ENCODE measurements at places on chromosomes 4 and X.

DNA sequence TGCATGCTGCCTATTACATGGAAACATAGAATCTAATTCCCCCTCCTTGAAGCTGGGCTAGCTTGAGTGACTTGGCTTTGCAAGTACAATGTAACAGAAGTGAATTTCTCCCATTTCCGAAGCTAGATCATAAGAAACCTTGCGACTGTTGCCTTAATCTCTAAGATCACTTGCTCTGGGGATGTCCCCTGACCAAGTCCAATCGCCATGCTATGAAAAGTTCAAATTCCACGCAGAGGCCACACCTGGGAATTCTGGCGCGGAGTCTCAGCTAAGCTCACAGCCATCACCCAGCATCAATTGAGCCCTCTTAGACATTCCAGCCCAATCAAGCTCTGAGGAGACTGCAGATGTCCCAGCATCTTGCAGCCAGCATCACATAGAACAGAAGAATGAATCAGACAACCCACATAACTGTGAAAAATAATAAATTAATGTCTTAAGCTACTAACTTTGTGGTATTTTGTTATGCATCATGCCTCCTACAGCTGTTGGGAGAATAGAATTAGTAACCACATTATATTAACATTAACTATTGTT is 27.0 kb downstream of the GPM6A start:
- no peak for DNase-seq

DNA sequence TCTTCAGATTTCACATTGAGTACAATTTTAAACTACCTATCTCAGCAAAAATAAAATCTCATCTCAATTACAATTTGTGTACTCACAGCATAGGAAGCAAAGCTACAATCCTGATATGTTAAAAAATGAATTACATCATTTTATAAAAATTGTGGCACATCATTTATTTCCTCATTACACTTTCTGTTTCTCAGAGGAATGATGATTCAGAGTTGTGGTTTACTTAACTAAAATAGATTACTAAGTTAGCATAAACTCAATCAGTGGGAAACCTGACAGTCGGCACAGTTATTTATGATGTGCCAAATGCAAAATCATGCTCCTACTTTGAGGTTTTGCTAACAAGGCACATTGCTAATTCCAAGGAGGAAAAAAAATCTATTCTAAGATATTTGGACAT is 325.0 kb downstream of the FBXO8 start:
- peak; percentile 52 for DNase-seq

- peak; percentile 30 for DNase-seq
These were observed 704 bp upstream of the SEPSECS start for GRCh38 chr4:25160714-25161592.

DNA sequence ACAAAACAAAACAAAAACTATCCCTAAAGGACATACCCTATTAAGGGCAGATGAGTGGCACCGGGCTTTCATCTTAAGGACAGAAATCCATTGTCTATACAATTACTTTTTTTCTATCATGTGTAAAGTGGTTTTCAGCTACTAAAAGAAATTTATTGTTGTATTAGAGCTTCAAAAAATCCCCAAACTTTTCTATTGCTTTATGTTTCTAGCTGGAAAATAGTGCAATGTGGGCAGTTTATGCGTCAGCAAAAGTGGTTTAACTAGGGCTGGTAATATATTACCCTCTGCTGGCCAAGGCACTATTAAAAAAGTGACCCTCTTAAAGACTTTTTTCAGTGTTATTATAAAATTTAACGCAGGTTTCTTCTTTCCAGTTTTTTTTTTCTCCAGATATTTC is 15.5 kb upstream of the GPR82 start:
- no peak for DNase-seq

- DNase-seq: peak; percentile 21
These were observed 245.3 kb downstream of the HS3ST1 start for GRCh38 chr4:11183356-11183740.

DNA sequence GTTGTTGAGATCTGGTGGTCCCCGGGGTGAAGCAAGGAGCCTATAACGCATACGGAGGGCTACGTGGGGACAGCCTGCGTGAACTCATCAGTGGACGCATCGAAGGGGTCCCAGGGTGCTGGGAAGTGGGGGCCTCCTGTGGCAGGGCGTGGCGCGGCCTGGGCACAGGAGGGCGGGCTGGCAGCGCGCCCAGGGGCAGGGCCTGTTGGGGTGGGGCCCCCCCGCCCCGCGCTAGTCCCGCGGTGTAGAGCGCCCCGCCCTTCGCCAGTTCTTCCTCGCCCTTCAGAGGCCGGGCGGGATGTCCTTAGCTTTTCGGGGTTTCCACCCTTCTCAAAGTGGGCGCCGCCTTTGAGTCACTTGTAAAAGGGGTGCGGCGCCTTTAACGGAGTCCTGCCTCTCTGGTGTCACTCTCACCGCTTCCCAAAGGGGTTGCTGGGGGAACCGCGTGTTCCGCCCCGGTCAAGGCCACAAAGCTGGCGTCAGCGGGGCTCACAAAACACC is 632 bp downstream of the PLP2 start:
- DNase-seq: peak; percentile 44

DNA sequence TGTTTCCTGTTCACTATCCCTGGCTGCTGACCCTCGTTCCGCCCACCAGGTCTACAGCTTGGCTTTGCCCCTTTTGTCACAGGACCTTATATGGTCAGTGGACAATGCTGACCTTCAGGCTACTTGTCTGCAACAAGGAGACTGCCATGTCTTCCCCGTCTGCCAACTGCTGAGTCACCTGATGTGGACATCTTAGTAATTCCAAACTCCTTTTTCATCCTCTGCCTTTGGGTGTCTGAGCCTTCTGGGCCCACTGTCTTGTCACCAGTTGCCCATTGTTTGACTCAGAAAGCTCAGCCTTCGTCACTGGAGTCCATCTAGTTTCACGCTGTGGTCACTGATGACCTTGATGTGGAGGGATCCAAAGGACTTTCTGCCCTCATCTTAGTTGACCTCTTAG is 30.2 kb downstream of the GPRIN3 start:
- DNase-seq: no peak

DNA sequence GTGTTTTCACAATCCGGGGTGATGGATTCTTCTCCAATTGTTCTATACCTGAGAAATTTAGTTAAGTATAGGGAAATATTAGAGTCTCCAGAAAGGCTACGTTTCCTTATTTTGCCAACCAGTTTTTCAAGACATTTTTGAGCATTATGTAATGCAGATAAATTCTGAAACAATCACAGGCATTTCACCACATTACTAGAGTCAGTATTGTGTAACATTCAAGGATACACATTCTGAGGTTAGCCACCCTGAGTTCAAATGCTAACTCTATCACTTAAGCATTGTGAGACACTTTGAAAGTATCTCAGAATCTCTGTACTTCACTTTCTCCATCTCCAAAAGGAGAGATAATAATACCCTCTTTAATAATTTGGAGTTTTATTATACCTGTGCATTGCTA is 10.6 kb downstream of the SULT1B1 start:
- peak; percentile 62 for DNase-seq

DNA sequence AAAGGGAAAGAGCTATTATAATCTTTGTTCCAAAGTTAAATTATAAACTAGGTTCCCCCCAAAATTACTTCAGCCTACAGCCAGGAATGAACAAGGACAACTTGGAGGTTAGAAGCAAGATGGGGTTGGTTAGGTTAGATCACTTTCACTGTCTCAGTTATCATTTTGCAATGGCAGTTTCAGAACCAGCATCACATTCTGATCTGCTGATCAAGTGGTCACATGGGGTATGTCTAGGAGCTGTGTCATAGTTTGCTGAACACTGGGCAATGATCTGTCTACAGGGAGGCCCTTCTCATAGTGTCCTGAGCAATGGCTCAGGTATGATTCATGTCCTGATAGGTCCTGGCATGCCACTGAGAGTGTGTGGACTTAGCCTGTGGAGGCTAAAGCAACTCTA is 41.6 kb upstream of the XIAP start:
- no peak for DNase-seq

DNA sequence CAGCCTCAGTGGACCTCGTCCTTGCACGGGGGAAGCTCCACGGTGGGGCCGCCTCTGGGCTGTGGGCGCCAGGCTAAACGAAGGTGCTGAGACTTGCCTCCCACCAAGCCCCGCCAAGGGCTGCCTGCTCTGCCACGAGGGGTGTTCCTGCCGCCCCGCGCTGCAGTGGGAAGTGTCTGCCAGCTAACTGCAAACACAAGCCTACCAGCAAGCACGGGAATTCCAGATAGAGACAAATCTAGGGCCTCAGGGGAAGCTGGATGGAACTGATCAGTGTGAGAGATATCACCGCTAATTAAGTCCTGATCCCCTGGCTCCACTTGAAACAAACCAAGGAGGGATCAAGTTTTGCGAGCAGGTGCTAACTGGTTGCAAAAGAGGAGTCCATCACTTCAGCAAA is 181.6 kb upstream of the LEF1 start:
- no peak for DNase-seq

DNA sequence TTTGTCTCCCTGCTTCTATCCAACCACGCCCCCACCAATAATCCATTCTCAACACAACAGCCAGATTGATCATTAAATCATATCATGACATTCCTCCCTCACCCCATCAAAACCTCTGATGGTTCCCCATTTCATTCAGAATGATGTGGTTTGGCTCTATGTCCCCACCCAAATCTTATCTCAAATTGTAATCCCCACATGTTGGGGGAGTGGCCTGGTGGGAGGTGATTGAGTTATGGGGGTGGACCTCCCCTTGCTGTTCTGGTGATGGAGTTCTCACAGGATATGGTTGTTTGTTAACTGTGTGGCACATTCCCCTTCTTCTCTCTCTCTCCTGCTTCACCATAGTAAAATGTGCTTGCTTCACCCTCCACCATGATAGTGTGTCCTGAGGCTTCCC is 23.3 kb downstream of the TRMT2B start:
- DNase-seq: no peak

- peak; percentile 64 for DNase-seq
These were observed 46.6 kb downstream of the MAP7D3 start for GRCh38 chrX:136204571-136204970.

- no peak for DNase-seq
These were observed 455.7 kb upstream of the FAT1 start for GRCh38 chr4:187179086-187180058.

GRCh38 chrX:46791927-46792809 is 33.2 kb upstream of the SLC9A7 start:
- DNase-seq: peak; percentile 95

- DNase-seq: peak; percentile 8
These were observed 126.6 kb downstream of the PPP4R3C start for GRCh38 chrX:27336466-27337091.

DNA sequence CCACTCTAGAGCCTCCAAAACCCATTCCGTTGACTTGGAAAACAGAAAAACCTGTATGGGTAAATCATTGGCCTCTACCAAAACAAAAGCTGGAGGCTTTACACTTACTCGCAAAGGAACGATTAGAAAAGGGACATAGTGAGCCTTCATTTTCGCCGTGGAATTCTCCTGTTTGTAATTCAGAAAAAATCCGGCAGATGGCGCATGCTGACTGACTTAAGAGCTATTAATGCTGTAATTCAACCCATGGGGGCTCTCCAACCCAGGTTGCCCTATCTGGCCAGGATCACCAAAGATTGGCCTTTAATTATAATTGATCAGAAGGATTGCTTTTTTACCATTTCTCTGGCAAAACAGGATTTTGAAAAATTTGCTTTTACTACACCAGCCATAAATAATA is 60.8 kb downstream of the ZNF732 start:
- no peak for DNase-seq

DNA sequence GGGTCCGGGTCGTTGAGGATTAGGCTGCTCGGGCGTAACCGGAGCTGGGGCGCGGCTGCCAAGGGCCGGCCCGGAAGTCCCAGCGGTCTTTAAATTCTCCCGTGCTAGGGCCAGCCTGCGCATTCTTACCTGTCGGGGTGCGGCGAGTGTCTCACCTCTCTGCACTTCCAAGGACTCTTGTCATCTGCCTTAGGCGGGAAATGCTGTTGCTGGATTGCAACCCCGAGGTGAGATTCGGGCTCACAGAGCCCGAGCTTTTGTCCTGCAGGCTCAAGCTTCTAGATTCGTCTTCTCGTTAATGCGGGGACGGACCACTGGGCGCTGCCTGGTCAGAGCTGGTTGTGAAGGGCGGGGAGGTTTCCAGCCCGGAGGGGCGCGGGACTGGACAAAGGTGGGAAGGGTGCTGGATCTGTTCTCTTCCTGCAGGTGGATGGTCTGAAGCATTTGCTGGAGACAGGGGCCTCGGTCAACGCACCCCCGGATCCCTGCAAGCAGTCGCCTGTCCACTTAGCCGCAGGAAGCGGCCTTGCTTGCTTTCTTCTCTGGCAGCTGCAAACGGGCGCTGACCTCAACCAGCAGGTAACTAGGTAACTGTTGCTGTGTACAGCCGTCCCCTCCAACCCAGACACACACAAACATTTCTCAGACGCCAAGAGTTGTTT is at the start of gene ANKRD37:
ANKRD37 (plus strand) TSS at position 118 of the 662 bp plus-strand sequence; CDS start at position 201, 83 bp downstream.
- no peak for DNase-seq

DNA sequence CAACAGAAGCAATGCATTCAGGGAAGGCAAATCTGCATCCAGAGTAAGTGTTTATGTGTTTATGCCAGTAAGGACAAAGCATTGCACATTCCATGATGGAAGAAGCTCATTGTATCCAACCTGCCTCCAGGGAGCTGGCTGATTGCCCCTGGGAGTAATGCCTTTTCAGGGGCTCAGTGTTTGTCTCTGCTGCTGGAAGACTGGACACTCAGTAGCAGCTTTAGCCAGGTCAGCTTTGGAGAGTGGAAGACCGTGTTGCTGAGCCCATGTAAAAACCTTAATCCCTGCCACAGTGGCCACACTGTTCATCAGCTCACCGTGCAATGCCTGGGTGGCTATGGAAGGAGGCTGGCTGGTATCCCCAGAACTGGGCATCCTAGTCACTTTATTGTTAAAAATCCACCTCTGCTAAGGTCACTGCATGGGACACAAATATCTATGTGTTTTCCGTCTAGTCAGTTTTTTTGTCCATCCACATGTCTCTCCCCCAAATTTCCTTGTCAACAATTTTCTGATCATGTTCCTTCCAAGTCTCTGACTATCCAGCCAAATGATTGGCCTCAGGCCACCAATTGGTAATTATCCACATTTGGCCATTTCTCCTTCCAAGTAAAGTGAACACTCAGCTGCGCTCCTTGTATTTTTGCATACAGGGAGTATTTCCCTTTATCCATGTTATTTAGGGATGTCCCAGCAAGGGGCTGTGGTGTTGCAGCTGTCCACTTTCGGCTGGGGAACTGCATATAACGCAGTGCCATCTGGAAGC is 2044.5 kb upstream of the AGA start:
- DNase-seq: no peak

GRCh38 chrX:136879001-136879687 is 1.4 kb downstream of the RBMX start:
- DNase-seq: no peak

DNA sequence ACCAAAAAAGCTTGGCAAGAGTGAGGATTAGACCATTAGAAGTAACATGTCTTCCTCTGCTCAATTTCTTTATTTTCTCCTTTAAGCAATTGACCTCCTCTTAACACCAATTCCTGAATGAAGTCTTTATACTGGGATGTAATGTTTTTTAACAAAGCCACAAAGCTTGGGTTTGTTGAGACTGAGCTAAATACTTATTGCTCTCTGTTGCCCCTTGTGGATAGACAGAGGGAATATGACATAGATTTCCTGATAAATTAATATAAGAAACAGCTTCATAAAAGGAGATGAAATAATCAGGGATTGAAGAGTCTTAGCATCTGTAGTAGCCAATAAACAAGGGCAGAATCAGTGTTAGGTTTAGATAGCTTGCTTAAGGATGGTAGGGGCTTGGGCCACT is 57.6 kb downstream of the CCDC160 start:
- no peak for DNase-seq
